ENCODE measurements at places on chromosomes 16 and 17.

GRCh38 chr16:30485818-30486436, 13.4 kb downstream of the ITGAL start:
- no peak for DNase-seq

GRCh38 chr16:53435066-53435688, 906 bp downstream of the RBL2 start:
- peak; percentile 97 for DNase-seq

GRCh38 chr16:75996491-75996890, 270.2 kb upstream of the CPHXL start:
- no peak for DNase-seq

DNA sequence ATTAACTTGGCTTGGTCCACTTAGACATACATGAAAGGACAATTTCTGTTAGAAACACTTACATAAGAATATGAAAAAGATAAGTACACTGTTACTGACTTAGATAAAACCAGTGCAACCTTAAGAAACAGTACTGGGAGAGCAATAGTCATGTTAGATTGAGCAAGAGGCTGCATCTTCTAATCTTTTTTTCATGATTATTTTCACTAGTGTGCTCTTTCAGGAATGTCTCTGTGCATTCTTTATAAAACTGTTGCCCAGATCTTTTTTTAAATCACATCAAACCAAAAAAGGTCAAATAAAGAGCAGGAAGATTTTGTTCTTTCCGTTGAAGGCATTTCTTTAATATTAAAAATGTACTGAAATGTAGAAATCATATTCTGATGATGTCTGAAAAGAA, 100.7 kb upstream of the AXIN2 start:
- DNase-seq: no peak
